ENCODE measurements at places on chromosomes 4 and X.
A peak's percentile ranks its signal among the peaks of the same experiment; 100 is the strongest.

GRCh38 chr4:124530464-124531077 is 182.0 kb downstream of the ANKRD50 start:
- DNase-seq, result no peak

GRCh38 chr4:74292111-74292870 is 16.0 kb upstream of the EPGN start:
- no peak for DNase-seq

DNA sequence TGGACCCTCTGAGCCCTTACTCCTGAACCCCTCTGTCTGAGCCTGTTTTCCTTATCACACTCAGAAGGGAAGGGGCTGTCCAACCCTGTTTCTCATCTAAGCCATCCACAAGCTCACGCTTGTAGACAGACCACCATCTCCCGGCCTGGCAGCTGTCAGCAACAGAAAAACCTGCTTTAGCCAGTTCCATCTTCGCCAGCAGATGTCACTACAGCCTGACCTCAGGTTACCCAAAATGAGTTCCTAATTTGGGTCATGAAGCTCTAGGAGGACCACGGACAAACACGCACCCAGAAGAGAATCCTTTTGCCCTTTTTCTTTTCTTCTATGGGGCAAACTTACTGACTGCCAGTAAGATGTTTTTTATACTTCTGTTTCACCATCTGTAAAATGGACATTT is 445.4 kb downstream of the BCOR start:
- DNase-seq, result peak; percentile 12

DNA sequence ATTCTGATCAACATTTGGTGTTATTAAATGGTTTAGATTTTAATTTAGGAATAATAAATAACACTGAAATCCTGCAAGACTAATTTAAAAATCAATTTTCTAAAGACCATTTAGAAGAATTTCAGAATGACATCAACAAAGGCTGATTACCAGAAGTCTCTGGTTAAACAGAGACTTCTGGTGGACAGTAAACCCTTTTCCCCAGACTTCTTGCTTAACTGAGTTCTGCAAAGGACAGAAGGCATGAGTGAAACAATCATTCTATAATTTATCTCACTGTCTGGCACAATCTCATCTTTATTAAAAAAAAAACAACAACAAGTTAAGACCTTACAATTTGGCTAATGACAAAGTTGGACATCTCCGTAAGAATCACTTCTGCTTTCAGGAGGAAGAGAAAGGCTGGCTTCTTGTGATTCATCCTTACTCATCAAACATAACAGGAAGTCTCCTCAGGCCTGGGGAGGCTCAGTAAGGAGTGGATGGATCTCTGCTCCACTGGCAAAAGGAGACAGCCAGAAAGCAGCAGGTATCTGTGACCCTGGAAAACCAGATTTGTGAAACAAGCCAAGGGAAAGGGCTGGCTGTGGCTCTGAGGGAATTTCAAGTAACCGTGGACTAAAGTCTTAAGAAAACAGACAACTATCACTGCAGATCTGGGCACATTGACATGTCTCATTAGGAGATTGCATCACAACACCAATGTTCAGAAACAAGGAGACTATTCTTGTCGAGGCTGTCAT is 908 bp upstream of the TLR6 start:
- DNase-seq, result no peak
